ENCODE measurements at places on chromosomes 3 and 15.

GRCh38 chr3:140204271-140204984 is 269.4 kb downstream of the CLSTN2 start:
- no peak for DNase-seq

GRCh38 chr3:67646586-67647234 is 7.7 kb downstream of the SUCLG2 start:
- no peak for DNase-seq

- no peak for DNase-seq
Observed at GRCh38 chr15:90167121-90167520, 34.0 kb upstream of the SEMA4B start.

DNA sequence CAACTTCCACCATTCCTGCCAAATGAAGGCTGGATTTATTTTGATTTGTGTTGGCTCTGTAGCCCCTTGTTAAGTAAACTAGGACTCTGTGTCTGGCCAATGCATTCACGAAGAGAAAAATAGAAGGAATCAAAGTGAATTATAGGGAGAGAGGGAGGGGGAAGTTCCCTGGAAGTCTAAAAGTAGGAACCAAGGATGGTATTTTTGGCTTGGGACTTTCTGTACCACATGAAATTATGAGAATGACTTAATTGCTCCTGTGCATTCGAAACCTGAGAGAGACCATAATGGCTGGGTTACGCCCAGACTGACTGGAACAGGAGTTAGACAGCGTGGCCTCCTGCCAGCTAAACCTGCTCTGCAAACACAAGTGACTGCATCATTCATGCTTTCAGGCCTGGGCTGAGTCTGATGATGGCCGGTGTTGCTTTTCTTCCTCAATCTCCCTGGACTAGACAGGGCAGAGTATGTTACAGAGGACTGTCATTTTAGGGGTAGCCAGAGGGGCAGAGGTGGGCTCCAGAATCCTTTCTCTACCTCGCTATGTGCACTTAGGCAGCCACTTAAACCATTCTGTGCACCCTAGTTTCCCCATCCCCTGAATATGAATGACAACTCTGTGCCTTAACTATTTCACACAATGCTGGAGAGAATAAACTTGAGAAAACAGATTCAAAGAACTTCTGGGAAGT is 58.9 kb downstream of the MYO1E start:
- DNase-seq = no peak

DNA sequence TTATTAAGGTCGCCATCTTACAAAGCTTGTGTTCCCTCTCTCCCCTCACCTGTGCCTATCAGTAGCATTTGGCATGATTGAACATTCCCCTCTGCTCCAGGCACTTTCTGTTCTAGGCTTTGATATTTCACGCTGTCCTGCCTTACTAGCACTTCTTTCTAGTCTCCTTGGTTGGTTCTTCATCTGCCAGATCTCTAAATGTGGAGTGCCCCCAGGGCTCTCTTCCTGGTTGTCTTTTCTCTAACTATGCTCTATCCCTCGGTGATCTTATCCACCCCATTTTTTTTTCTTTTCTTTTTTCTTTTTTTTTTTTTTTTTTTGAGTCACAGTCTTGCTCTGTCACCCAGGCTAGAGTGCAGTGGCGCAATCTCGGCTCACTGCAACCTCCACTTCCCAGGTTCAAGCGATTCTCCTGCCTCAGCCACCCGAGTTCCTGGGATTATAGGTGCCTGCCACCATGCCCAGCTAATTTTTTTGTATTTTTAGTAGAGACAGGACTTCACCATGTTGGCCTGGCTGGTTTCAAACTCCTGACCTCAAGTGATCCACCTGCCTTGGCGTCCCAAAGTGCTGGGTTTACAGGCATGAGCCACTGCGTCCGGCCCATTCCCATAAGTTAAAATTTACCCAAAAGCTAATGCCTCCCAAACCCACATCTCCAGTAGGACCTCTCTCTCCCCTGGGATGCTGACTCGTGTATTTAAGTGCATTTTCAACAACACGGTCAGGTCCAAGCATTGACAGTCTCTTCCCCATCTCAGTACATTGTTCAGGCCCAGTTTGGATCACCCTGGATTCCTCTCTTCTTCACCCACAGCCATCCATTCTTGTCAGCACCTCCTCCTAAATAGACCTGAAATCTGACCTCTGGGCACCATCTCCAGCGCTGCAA is 5.2 kb downstream of the NUSAP1 start:
- DNase-seq = no peak

- DNase-seq = no peak
Observed at GRCh38 chr3:23488618-23489017, 285.5 kb downstream of the UBE2E2 start.

- no peak for DNase-seq
Observed at GRCh38 chr3:179149951-179150350, 1.8 kb downstream of the PIK3CA start.

GRCh38 chr3:30680789-30681648 is 74.6 kb downstream of the TGFBR2 start:
- DNase-seq = no peak

DNA sequence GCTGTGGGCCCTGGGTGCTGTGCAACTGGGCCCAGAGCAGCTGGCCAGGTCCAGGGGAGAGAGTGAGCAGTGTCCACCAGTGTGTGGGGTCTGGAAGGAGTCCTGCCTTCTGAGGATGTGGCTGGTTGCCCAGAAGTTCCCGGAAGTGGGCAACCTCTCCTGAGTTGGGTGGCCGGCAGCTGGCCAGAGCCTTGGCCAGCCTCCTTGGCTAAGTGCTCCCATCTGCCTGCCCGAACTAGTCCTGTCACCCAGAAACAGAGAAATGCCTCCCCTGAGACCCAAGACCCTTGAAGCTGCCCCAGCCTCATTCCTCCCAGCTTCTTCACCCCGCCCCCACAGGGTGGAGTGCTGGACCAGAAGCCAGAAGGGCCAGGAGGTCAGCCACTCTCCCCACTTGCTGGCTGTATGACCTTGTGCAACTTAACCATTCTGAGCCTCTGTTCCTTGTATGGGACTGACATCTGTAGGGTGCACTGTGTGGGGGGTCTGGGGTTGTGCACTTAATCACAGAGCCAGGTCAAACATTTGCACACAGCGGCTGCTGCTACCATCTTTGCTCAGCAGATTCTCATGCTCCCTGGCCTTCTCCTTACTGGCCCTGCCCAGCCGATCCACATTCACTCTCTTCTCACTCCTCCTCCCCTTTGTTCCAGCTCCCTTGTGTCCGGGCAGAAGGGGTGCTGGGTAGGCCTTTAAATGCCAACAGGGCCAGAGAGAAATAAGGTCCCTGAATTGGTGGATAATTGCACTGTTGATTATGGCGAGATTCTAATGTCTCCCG is 7.5 kb upstream of the ALAS1 start:
- DNase-seq = no peak

DNA sequence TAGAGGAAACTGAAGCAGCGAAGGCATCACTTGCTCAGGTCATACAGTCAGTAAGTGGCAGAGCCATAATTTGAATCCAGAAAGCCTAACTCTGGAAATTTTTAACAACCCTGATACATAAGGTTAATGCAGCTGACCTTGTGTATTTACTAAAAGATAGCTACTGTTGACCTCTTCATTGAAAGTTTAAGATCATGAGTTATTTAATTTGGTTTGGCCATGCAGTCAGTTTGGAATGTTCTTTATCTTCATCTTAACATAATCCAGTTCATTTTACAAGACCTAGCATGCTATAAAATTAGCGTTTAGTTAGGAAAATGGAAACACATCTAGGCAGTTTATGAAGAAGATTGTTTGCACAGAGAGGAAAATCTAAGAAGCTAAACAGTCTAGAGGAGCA is 240.9 kb downstream of the RBMS3 start:
- DNase-seq = no peak

GRCh38 chr3:104520228-104520655 is 846.5 kb upstream of the ALCAM start:
- no peak for DNase-seq

- peak; percentile 59 for DNase-seq
Observed at GRCh38 chr15:81023483-81024264, 23.0 kb downstream of the TLNRD1 start.

DNA sequence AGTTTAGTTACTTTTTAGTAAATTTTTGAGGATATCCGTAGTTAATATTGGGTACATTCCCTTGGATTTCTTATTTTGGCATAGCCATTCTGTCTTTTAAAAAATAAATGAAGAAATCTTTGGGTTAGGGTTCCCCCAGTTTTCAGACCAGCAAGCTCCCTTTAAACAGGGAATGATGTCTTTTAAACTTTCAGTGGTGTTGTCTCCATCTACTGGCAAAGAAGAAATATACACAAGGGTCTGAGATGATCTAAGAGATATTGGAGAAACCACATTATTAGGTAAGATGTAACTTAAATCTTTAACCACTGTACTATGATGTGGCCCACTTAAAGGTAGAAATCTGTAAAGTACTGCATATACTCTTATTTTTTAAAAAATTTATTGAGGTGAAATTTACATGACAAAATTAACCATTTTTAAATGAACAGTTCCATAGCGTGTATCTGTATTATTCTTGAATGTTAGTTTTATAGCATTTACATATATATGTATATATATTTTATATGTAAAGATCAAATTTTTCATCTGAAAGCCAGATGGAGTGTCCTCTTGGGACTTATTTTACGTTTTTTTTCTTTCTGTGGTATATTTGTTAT is 35.1 kb upstream of the EIF3J start:
- DNase-seq = no peak

DNA sequence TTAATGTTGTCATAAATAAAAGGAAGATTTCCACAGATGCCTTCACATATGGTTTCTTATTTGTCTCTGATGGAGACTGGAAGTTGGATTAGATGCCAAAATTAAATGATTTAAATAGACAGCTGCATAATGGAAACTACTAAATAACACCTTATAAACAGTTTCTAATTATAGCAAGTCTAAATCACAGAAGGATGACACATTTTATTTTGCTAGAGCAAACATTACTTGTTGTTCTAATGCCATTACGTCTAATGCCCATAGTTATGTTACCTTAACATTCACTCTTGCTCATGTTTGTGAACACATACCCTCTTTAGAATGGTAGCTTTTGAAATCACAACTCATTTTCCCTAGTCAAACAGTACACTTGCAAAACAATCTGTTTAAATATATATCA is 92.8 kb downstream of the ZIC4 start:
- DNase-seq = no peak

- DNase-seq = no peak
Observed at GRCh38 chr3:138862924-138863775, 28.4 kb upstream of the PIK3CB start.

- DNase-seq = no peak
Observed at GRCh38 chr15:85452436-85452835, 72.0 kb downstream of the AKAP13 start.

DNA sequence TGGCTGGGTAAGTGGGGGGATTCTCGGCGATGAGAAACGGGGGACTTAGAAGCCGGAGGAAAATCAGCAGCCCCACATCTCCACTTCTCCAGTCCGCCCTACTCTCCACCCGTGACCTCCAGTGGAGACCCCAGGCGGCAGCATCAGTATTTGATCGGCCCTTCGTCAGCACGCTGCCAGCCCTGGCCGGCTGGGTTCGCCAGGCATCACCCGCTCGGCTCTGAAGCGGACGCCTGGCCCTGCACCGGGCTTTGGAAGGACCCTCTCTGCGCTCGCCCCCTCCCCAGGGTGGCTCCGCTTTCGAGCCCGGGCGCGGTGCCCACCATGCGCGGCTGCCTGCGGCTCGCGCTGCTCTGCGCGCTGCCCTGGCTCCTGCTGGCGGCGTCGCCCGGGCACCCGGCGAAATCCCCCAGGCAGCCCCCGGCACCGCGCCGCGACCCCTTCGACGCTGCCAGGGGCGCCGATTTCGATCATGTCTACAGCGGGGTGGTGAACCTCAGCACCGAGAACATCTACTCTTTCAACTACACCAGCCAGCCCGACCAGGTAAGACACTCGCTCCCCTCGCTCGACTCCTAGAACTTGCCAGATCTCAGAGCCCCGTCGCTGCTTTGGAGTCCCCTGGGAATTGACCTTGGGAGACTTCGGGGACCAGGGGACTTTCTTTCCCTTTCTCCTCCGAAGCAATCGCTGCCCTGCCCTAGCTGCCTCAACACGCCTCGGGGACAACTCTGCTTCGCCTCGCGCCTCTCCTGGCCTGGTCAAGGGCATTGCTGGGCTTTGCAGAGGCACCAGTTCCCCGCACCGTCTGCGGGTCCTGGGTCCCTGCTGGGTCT is 561 bp downstream of the SIDT1 start:
- peak; percentile 73 for DNase-seq

DNA sequence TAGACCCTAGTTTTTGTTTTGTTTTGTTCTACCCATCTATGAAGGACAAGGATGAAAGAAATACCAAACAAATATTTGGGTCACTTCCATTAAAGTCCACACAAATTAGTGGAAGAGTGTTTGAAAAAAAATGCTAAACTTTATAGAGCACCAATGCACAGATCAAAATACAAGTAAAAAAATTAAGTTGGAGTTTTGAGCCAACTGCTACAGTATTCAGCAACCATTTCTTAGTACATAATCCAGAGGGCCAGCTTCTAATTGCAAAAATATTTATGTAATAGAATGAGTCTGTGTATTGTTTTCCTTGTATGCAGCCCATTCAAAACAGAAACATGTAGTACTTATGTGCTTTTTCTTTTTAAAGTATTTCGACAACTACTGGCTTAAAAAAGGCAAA is 121.1 kb downstream of the CBLB start:
- DNase-seq = no peak

DNA sequence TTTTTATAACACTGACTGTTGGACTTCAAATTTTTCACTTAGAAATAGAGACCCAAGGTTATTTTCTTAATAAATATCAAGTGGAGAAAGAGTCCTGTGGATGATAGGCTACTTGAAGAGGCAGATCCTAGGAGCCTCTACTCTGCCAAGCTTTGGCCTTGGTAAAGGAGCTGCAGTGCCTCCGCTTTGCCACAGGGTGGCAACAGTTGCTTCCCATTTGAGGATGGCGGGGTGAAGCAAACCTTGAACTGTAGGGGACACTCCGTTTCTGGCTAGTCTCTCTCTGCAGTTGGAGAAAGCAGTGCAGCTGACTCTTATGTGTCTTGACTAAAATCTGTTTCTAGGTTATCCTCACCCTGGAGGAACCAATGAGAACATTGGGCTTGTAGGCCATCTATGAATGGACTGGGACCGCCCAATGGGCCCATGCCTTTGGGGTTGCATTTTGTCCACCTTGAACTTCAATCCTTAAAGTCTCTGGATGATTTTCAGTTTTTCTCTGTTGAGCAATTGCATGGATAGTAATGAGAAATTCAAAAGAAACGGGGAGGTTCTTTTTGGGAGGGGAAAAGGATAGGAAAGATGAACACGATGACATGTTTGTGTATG is 9.8 kb downstream of the SCG5 start:
- peak; percentile 53 for DNase-seq

DNA sequence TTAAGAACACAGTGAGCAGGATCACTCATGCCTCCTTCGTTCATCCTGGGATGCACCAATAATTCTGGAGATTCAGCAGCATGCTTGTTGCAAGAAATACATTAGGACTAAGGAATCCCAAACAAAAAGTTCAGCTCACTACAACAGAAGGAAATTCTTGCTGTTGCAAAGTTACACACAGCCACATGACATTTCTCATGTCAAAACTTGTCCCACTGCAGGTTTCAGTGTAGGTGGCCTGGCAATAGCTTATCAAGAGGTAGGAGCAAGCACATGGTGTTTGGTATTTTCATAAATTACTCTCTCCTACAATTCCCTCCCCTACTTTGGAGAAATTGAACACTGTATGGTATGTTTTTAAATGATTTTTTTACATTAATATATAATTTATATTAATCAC is 399.6 kb upstream of the EPHA3 start:
- DNase-seq = no peak

- no peak for DNase-seq
Observed at GRCh38 chr3:59595830-59596229, 546.0 kb upstream of the CFAP20DC start.
